ENCODE measurements at places on chromosomes 2 and 18.

GRCh38 chr18:26071725-26072124 is 18.7 kb downstream of the SS18 start:
- DNase-seq, result no peak

- no peak for DNase-seq
These were observed 91.1 kb downstream of the FMNL2 start for GRCh38 chr2:152425765-152426727.

DNA sequence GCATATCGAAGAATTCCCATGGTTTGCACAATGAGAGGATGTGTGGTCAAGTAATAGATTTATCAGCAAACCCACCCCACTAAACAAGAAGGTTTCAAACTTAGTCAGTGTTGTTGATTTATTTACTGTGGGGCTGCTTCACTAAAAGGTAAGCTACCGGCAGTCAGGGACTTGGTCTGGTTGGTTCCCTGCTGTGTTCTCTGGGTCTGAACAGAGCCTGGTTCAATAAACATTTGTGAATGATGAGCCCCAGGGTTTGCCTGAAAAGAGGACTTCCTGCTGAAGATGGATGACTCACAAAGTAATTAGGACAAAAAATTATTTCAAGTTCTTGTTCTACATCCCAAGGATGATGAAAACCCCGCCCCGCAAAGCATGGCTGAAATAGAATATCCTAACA is 108.3 kb downstream of the SPP2 start:
- no peak for DNase-seq

- DNase-seq, result no peak
These were observed 68.4 kb downstream of the MCFD2 start for GRCh38 chr2:46847185-46847710.

DNA sequence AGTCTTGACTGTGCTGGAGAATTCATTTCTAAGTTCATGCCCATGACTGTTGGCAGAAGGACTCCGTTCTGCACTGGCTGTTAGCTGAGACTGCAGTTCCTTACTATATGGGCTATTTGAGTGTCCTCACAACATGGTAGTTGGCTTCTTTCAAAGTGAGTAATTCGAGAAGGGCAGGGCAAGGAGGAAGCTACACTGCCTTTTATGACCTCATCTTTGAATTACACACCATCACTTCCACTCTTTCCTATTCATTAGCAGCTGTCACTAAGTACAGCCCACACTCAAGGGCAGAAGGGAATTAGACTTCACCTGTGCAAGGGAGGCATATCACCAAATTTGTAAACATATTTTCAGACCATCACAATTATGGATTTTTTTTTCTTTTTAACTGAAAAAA is 55.9 kb upstream of the EPAS1 start:
- no peak for DNase-seq

DNA sequence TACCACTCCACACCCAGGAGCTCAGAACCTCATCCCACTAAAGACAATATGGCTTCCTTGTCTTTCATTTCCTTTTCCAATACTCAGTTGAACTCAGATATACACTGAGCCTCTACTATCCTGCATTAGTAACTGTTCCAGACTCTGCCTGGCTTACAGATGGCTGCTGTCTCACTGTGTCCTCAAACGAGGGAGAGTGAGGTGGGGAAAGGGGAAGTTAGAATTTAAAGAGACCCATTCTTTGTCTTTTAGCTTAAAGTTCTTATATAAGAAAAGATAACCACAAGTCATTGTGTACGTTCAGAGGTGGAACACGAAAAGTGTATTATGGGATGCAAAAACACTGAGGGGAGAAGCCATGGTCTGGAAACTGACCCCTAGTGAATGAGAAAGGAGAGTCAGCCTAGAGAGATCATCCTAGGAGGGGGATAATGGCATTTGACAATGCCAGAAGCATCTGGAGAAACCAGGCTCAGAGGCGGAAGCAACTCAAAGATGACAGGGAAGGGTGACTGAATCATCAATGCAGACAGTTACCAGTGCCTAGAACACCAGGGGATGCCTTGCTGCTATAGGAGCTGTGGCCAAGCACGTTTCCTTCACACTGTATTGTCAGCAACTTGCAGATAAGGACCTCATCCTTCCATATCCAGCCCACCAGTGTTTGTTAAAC is 170.7 kb downstream of the CYRIA start:
- DNase-seq, result no peak

Measured in T-helper 17 cell (primary cell).